ENCODE measurements at places on chromosomes 12 and 14.

- DNase-seq: no peak
- H3K27me3 ChIP-seq: no peaks in the 10 kb centered on the region
- H3K36me3 ChIP-seq: no peaks in the 10 kb centered on the region
These were observed 2.0 kb downstream of the YAF2 start for GRCh38 chr12:42236017-42236416.

DNA sequence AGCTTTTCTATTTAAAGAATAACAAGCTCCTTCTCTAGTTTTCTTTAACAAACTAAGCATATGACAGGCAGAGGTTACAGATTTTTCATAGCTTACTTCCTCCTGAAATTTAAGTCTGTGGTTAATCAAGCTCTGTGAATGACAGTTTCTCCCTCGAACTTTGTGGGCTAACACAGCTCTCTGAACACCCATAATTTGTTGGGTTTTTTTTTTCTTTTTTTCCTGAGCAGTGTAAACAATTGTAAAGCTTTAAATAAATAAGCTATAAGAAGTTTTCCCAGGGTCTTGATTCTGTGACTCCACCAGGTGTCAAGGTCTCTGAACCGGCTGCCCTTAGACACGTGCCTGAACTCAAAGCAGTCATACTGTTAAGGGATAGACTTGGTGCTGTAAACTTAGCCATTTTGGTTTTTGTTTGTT lies 128.1 kb upstream of the AMIGO2 start:
- no peaks in the 10 kb centered on the region for H3K4me1 ChIP-seq
- H3K4me3 ChIP-seq: no peak overlapping the region
- no peaks in the 10 kb centered on the region for H3K27me3 ChIP-seq
- no peak overlapping the region for H3K27ac ChIP-seq
- H3K36me3 ChIP-seq: no peaks in the 10 kb centered on the region
- no peak for DNase-seq

- H3K27me3 ChIP-seq: no peaks in the 10 kb centered on the region
- no peak overlapping the region for H3K4me3 ChIP-seq
- H3K4me1 ChIP-seq: peaks cover 5% of the 10 kb centered on the region
- H3K36me3 ChIP-seq: no peaks in the 10 kb centered on the region
- DNase-seq: no peak
These were observed 40.4 kb upstream of the ETV6 start for GRCh38 chr12:11609045-11609444.

- H3K27ac ChIP-seq: no peak overlapping the region
- no peak for DNase-seq
- H3K36me3 ChIP-seq: no peaks in the 10 kb centered on the region
- no peaks in the 10 kb centered on the region for H3K4me1 ChIP-seq
- H3K4me3 ChIP-seq: no peak overlapping the region
- H3K27me3 ChIP-seq: no peaks in the 10 kb centered on the region
These were observed 178.7 kb upstream of the SOX5 start for GRCh38 chr12:24127919-24128721.

DNA sequence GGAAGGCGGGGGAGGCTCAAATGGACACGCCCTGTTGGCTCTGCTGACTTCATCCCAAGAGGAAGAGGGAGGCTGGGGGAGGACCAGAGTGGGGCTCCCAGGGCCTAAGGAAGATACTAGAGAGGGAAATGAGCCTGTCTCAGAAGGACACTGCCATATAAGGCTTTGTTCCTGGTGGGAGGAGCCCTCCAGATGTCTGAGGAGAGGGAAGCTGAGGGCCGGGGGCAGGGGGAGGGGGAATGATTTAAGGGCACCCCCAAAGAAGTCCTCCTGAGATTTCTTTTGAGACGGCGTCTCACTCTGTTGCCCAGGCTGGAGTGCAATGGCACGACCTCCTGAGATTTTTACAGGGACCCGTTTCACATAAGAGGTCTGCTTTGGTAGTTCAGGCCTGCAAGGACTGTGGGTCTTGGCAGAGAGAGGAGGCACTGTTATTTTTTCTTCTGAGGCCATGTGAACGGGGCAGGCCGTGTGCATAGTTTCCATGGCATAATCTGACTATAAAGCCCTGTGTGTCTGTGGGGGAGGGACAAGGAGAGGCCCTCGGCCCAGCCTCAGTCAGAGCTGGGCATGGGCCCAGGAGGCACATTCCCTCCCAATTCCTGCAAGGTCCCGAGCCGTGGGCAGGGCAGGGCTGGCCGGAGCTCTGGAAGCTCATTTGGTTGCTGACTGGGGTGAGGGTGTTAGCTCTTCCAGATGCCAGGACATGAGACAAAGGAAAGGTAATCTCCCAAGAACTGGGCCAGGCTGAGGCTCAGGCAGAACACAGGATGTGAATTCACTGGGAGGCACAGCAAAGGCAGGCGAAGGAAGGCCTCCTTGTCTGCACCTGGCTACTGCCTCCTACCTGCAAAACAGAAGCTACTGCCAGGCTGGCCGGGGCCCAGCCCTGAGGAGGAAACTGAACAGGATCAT lies 22.2 kb upstream of the PLEKHG3 start:
- DNase-seq: peak; percentile 63
- H3K4me1 ChIP-seq: peaks cover 56% of the 10 kb centered on the region
- H3K27ac ChIP-seq: peak overlapping the region; percentile 87
- no peak overlapping the region for H3K4me3 ChIP-seq

- H3K36me3 ChIP-seq: no peaks in the 10 kb centered on the region
- H3K4me1 ChIP-seq: peaks cover 9% of the 10 kb centered on the region
- DNase-seq: no peak
- H3K27ac ChIP-seq: no peak overlapping the region
- no peak overlapping the region for H3K4me3 ChIP-seq
These were observed 4.3 kb upstream of the HEBP1 start for GRCh38 chr12:13004361-13004760.

- no peak overlapping the region for H3K4me3 ChIP-seq
- H3K27me3 ChIP-seq: no peaks in the 10 kb centered on the region
- no peak for DNase-seq
- no peaks in the 10 kb centered on the region for H3K4me1 ChIP-seq
- H3K27ac ChIP-seq: no peak overlapping the region
- H3K36me3 ChIP-seq: no peaks in the 10 kb centered on the region
These were observed 188.8 kb downstream of the STXBP6 start for GRCh38 chr14:24861083-24861630.

All from tibial nerve (tissue), 4 donors.